ENCODE measurements at places on chromosomes 5 and 9.

- DNase-seq = no peak
Observed at GRCh38 chr5:140690376-140690932, 716 bp downstream of the HARS1 start.

DNA sequence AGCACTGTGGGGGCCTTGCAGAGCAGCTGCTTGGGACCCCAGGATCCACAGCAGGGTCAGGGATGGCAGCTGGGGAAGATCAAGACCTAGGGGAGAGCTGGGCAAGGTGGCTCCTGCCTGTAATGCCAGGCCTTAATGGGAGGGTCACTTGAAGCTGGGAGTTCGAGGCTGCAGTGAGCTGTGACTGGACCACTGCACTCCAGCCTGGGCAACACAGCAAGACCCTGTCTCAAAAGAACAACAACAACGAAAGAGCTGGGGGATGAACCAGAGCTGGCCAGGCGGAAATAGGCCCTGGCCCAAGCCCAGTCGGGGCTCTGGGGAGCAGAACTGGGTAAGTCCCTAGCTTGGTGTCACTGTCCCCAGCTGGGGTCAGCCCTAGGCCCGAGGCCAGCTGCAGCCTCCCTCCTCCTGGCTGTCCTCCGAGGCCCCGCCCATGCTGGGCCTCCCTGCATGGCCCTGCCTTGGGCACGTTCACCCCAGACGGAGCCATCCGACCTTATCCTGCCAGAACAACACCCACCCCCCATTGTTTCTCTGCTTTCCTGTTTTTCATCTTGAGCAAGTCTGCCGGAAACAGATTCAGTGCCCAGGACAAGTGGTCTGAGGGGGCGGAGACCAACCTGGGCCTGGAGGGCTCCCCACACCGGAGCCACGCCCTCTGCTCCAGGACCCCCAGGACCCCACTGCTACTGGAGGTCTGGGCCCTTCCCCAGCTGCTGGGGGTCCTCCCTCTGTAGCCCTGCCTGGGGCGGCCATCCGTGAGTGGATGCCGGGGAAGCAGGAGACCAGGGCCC is 1.9 kb downstream of the DIPK1B start:
- DNase-seq = no peak

DNA sequence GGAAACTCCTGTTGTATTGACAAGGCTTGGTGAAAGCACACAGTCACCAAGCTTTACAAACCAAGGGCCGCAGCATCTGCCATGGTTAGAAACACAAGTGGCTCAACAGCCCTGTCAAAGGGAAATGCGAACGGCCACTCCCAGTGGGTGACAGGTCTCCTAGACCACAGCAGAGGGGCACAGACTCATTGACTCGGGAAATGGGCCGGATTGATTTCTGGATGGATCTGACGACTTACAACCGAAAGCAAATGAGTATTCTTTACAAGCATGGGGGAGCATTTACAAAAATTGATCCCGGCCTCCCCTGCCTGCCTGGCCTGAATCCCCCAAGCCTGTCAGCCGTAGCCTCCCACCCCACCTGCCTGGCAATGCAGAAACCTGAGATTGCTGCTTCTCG is 48.2 kb downstream of the ADAMTS2 start:
- no peak for DNase-seq

GRCh38 chr5:171989276-171989675 is 17.2 kb downstream of the FBXW11 start:
- DNase-seq = no peak

- no peak for DNase-seq
Observed at GRCh38 chr5:169088028-169088725, 212.8 kb downstream of the SLIT3 start.

GRCh38 chr5:164688437-164688836 is 1183.0 kb downstream of the MAT2B start:
- DNase-seq = no peak

GRCh38 chr5:67197536-67197935 is 937 bp upstream of the CD180 start:
- no peak for DNase-seq

DNA sequence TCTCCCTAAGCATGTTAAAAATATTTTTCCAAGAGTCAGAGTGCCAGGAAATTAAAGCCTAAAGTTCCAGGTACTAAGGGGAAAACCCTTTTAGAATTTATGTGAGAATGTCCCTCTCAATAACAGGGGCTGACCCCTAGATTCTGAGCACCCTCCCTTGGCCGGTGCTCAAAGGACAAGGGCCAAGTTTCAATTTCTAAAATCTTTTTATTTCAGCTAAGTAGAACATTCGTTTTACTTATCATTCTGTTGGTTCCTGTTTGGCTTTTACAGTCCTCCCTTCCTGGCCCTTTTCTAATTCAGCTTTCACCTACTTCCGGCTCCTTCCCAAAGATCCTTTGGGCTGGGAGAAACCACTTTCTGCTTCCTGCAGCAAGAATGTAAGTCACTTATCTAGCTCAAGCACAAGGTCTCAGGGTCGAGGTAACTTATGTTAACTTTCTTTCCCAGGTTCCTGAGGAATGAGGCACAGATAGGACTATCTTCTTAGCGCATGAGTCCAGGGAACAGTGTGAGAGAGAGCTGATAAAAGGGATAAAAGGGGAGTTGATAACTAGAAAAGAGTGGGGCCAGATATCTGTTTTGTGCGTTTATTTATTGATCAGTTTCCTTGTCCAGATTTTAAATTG is 34.6 kb upstream of the F2RL2 start:
- no peak for DNase-seq

DNA sequence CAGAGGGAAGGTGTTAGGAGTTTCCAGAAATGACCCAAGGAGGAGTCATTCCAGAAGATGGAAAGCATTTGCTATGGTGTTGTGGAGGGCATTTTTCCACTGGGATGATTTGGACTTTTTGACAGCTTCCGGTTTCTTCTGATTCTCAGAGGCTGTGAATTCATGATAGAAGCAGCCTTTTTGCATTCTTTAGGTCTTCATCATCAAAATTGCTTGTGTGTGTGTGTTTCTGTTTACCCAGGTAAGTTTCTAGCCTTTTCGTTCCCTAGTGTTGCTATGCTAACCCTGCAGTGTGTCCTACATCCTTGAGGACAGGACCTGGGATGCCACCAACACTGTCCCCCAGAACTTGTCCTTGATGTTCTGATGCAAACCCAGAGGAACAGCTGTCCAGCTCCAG is 19.6 kb downstream of the IRX1 start:
- no peak for DNase-seq

DNA sequence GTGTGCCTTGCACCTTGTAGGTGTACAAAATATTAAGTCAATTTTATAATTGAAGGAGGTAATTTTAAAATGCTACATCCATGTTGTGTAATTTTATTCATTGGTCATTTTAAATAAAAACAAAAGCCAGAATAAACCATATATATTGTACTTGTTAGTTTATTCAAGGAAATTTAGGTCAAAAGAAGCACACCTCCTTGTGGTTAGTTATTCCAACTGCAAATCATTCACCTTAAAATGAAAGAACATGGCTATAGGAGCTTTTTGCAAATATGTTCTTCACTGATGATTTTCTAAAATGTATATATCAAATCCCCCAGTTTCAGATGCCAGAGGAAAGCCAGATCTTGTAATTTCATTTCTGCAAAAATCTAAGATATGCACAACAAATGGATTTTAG is 5.4 kb upstream of the MOCS2 start:
- DNase-seq = no peak

DNA sequence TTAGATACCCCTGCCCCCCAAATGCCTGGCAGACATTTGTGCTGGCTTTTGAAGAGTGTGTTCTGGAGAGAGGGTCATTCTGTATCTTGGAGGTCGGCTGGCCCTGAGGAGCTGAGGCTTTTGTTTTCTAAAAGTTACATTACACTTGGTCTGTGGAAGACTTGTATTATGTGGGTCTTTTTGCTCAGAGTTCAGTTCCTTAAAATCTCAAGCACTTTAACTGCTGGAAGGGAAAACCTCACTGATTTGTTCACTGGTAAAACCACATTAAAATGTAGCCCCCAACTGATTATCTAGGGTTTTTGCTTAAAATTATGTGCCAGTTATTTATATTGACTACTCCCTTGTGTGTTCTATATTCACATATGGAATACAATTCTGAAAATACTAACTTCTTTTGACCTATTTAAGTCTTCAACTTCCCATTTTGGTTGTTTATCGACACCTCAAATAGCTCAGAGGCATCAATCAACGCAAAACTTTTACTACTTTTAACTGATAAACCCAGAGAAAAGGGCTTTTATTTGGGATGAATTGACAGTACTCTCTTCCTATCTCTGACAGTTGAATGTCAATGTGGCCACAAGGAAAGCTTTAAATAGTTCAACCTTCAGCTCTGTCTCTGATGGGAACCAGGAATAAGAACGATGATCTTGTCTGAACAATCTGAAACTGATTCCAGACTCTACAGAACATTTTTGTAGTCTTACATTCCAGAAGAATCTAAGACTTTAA is 54.0 kb upstream of the MAP3K1 start:
- DNase-seq = no peak

DNA sequence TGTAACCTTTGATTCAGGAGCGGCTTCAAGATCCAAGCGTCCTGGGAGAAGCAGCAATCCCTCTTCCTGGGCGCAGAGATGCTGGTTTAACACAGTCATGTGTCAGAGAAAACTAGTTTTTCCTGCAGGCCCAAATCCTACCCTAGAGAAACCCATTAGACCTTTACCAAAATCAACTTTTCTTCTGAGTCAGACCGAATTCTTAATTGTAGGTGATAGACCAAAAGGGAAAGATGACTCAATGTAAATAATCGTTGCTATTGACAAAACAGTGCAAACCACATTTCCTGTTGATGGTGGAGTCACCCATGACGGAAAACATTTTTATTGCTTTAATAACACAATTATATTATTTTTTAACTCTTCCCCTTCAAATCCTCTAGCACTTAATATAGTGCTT is 40.1 kb downstream of the SLC1A1 start:
- DNase-seq = peak; percentile 42

GRCh38 chr9:115882911-115883310 is 270.7 kb upstream of the PAPPA start:
- no peak for DNase-seq

DNA sequence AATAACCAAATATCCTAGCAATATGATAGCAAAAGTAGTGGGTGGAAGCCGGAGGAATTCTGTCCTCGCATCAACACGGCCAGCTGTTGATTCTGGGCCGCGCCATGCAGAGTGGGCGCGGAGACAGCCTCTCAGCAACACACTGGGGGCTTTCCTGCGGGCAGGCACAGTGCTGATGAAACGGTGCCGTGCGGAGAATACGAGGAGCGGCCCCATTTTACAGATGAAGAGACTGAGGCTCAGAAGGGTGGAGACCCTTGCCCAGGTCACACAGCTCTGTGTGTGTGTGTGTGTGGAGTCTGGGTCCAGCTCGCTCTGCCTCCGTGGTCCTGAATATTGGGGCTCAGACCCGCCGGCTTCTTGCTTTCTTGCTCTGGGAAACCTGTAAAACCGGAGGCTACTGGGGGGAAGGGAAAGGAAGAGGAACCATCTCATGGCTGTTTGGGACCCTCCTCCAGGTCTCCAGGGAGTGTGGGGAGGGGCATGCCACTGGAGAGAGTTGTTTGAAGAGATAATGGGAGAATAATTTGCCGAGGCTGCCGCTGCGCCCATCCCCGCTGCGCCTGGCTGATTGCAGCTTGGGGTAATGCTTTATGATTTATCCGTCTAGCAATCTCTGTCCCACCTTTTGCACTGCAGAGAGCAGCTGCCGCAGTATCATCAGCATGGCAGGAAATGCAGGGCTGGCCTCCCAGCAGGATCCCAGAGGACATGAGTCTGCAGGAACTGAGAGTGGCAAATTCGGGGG is 36.6 kb downstream of the NCS1 start:
- DNase-seq = no peak

DNA sequence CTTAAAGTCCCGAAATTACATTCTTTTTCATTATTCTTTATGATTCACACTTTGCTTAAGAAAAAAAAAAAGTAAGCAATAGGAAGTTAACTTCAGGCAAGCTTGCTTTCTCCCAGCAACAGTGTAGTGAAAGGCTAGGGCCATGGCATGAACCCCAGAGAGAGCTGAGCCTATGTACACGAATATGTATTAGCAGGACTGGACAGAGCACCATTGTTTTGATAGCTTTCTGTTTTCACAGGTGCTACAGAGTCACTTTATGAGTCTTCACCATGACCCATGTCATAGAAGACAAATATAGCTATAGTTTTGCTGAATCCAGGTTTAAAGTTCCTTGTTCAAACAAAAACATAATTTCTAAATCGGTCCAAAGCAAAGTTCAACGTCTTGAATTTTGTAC is 199.2 kb downstream of the ADAMTSL1 start:
- no peak for DNase-seq

DNA sequence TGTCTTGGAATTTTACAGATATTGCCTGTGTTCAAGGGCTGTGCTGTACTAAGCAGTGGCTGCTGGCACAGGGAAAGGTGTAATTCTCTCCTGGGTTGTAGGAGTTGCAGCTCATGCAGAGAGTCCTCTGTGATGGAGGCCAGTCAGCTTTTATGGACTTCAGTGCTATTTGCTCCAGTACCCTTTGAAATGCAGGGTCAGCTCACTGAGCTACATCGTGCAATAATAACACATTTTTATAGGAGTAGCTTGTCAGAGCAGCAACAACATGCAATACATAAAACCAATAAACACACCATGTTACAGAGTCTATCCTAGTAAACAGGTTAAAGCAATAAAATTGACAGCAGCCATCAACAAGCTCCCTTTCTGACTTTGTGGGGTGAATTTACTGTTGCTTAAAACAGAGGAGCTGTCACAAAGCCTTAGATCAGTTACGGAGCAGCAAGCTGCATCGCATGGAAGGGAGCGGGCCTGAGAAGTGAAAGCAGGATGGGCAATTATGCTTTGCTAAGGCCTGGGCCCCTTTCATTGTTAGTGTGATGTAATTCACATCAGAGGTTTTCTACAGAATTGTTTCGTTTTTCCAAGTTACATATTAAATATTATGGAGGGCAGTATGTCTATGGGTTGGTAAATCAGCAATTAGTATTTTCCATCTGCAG is 16.8 kb downstream of the CD180 start:
- DNase-seq = no peak

DNA sequence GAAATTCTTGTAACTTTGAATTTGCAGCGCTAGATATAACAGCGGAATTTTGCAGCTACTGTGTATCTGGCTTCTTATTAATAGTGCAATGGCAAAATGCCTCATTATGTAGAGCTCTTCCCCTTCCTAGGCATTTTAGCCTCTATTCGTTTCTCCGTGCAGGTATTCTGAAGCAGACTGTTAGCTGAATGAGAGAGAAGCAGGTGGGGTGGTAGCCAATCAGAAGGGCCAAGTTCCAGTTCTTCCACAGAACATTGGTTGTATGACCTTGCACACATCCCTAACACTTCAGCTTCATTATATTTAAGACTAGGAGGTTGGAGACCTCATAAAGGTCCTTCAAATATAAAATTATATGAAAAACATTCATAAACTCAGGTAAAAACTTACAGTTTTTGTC is 1.2 kb upstream of the VPS13A start:
- DNase-seq = no peak
